ENCODE measurements at places on chromosomes 11 and 22.

- no peak for DNase-seq
Observed at GRCh38 chr11:78226684-78227680, 38.3 kb downstream of the USP35 start.

- DNase-seq: no peak
Observed at GRCh38 chr11:16148301-16148931, 207.9 kb downstream of the SOX6 start.

- no peak for DNase-seq
Observed at GRCh38 chr22:40567106-40567505, 69.4 kb downstream of the MRTFA start.

DNA sequence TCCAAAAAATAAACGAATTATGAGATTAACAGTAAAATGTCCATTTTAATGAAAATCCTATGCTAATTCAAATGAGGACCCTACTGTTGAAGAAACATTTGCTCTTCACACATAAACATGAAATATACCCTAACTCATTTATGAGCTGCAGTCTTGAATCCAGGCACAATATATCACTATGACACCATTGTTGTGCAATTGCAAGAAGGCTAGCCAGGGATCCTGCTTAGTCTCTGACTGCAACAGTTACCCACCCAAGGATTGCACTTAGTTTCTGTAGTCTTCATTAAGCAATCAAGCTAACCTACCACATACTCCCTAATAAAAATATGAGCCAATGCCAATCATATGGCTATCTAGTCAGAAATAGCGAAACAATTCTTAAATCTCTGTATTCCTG lies 981.0 kb upstream of the FAT3 start:
- no peak for DNase-seq
